ENCODE measurements at places on chromosomes 1 and 21. TPM values are rescaled to one million over a fixed set of nuclear protein-coding genes. Genes with fewer than 3 reads are reported as not detected.

PCP4L1 gene
- 1.1 TPM for total RNA-seq

PLXNA2 gene
- total RNA-seq = 66.0 TPM

DNA sequence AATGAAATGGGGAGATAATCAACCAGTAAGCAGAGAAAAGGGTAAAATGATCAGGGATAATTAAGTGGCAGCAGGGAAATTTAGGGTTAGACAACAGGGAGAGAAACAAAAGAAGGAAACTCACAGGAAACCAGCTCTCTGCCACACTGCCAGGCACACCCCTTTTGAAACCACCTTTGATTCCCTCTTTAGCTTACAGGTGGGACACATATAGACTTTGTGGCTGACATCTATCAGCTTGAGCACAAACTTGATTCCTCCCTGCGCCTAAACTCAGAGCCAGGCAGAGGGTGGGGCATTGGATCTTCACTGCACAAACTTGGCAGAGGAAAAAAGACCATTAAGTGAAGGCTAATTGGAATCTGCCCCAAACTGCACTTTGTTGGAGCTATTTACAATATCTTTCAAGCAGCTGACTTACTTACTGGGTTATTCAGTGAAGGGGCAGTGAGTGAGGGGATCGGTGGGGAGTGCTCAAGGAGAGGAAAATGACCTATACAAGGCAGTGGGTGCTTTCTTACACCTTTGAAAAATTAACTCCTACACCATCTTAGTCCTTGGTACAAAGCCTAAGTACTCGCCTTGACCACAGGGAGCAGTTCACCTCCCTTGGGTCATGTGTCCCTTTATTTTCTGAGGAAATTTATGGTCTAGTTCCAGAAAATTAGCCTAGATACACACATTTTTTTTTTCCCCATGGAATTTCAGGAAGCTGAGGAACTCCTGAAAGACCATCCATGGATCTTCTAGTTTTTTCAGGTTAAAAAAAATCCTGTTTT, 60.2 kb downstream of the PBX1 start:
- no peaks in the 10 kb centered on the region for H3K36me3 ChIP-seq
- H3K4me1 ChIP-seq = peaks cover 20% of the 10 kb centered on the region
- no peak overlapping the region for H3K27ac ChIP-seq
- DNase-seq = no peak
- H3K4me3 ChIP-seq = no peak overlapping the region

- no peak overlapping the region for H3K27ac ChIP-seq
- H3K36me3 ChIP-seq = no peaks in the 10 kb centered on the region
- H3K27me3 ChIP-seq = peaks cover 2% of the 10 kb centered on the region
- no peak overlapping the region for H3K4me3 ChIP-seq
- DNase-seq = no peak
These were observed 473.3 kb downstream of the MRPL39 start for GRCh38 chr21:25133939-25134338.

- H3K4me3 ChIP-seq = no peak overlapping the region
- peaks cover 2% of the 10 kb centered on the region for H3K27me3 ChIP-seq
These were observed 119.1 kb upstream of the ADAR start for GRCh38 chr1:154726896-154727753.

ITGB2 gene
- total RNA-seq = 0.91 TPM

DNA sequence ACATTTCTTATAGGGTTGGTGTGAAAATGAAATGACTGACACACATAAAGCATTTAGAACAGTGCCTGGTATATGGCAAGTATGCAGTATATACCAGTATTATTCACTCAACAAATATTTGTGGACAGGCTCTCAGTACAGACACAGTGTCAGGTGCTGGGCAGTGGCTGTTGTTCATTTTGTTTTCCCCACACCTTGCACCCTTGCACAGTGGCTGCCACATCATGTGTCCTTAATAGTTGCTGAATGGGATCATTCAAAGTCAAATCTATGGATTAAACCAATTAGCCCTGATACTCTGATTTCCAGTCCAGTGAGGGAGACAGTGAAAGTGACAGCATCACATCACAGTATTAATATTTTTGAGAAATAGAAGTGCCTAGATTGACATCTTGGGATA, 2.4 kb downstream of the SLAMF1 start:
- H3K4me1 ChIP-seq = peaks cover 7% of the 10 kb centered on the region
- no peak overlapping the region for H3K27ac ChIP-seq
- no peaks in the 10 kb centered on the region for H3K36me3 ChIP-seq
- H3K4me3 ChIP-seq = no peak overlapping the region
- H3K27me3 ChIP-seq = peaks cover 2% of the 10 kb centered on the region

- no peaks in the 10 kb centered on the region for H3K4me1 ChIP-seq
- no peak overlapping the region for H3K4me3 ChIP-seq
- DNase-seq = no peak
- no peak overlapping the region for H3K27ac ChIP-seq
- H3K27me3 ChIP-seq = no peaks in the 10 kb centered on the region
- no peaks in the 10 kb centered on the region for H3K36me3 ChIP-seq
These were observed 14.9 kb downstream of the CDA start for GRCh38 chr1:20603504-20604464.

DNA sequence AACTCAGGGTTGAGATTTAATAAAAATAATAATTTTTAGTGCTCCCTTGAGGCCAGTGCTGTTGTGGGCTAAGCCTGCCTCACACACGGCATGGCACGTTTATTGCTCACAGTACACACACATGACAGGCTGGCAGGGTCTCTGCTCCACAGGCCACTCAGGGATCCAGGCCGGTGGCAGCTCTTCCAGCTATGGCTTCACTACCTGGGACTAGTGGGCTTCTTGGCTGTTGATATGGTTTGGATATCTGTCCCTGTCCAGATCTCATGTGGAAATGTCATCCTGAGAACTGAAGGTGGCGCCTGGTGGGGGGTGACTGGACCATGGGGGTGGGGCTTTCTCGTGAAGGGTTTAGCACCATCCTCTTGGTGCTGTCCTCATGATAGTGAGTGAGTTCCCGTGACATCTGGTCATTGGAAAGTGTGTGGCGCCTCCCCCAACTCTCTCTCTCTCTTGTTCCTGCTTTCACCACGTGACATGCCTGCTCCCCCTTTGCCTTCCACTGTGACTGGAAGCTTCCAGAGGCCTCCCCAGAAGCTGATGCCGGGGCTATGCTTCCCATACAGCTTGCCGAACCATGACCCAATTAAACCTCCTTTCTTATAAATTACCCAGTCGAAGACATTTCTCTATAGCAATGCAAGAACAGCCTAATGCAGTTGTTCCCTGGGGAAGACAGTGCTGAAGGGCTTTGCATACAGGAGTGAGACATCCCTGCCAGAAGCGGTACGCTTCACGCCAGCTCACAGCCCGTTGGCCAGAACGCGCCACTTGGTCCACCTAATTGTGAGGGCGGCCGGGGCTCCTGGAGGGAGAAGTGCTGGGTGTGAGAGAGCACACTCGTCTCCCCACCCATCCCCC, 226.9 kb upstream of the C1orf174 start:
- H3K27me3 ChIP-seq = peaks cover 5% of the 10 kb centered on the region
- no peak overlapping the region for H3K4me3 ChIP-seq
- no peak overlapping the region for H3K27ac ChIP-seq
- no peak for DNase-seq
- H3K36me3 ChIP-seq = peaks cover 10% of the 10 kb centered on the region
- no peaks in the 10 kb centered on the region for H3K4me1 ChIP-seq

TMEM200B gene
- 5.8 TPM for total RNA-seq

GRCh38 chr1:182003953-182004586, 57.4 kb downstream of the ZNF648 start:
- H3K36me3 ChIP-seq = peaks cover 7% of the 10 kb centered on the region
- H3K27ac ChIP-seq = no peak overlapping the region
- H3K4me1 ChIP-seq = no peaks in the 10 kb centered on the region
- no peak overlapping the region for H3K4me3 ChIP-seq
- DNase-seq = no peak

DNA sequence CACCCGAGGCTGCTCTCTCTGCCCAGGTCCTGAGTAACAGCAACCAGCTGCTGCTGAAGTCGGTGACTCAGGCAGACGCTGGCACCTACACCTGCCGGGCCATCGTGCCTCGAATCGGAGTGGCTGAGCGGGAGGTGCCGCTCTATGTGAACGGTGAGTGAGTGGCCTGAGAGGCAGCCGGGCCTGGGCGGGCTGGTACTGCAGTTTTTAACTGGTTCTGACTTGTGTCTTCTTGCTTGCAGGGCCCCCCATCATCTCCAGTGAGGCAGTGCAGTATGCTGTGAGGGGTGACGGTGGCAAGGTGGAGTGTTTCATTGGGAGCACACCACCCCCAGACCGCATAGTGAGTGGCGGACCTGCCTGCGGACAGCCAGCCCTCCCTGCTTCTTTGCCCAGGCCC, 91.2 kb upstream of the CD1D start:
- peaks cover 9% of the 10 kb centered on the region for H3K27me3 ChIP-seq
- no peak overlapping the region for H3K27ac ChIP-seq
- peaks cover 13% of the 10 kb centered on the region for H3K4me1 ChIP-seq
- H3K4me3 ChIP-seq = no peak overlapping the region

TMEM269 gene
- total RNA-seq = 0.32 TPM

DNA sequence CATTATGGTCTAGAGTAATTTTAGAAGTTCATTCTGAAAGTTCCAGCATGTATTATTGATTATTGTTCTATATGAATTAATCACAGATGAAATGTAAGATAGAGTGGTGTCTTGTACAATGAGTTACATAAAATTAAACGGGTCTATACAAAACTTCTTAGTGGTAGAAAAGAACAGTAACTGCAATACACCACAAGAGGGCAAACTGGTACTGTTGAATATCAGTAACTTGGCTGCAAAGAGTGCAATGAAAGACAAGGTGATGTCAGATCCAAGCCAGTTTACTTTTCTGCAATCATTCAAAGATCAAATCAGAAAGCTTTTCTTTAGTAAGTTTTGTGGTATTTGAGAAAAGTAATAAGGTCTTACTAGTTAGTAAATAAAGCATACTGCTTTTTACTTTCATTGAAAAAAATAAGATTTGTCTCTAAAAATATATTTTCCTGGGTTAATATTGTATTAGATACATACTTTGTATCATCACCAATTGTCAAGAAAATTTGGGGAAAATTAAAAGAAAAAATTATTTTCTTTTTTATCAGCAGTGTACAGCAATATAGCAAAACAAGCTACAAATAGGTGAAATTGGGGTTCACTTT, 66.4 kb upstream of the BTG3 start:
- DNase-seq = no peak
- no peak overlapping the region for H3K27ac ChIP-seq
- no peak overlapping the region for H3K4me3 ChIP-seq
- no peaks in the 10 kb centered on the region for H3K27me3 ChIP-seq

ACTN2 gene
- total RNA-seq = 2.7 TPM

NOTCH2NLA gene
- 1.8 TPM for total RNA-seq

GRCh38 chr1:31926853-31927660, 11.1 kb downstream of the PTP4A2 start:
- peak overlapping the region; percentile 64 for H3K4me3 ChIP-seq
- H3K36me3 ChIP-seq = no peaks in the 10 kb centered on the region
- no peaks in the 10 kb centered on the region for H3K27me3 ChIP-seq
- DNase-seq = no peak
- H3K27ac ChIP-seq = peak overlapping the region; percentile 20

HCRTR1 gene
- not detected for total RNA-seq

PPFIA4 gene
- total RNA-seq = 74.7 TPM

GRCh38 chr21:46604975-46605766, at the start of gene S100B:
Gene S100B (minus strand): TSS chr21:46605082. CDS start chr21:46602415, 2,667 bp downstream.
- peak; percentile 43 for DNase-seq
- H3K27ac ChIP-seq = no peak within 1 kb of the TSS
- H3K4me3 ChIP-seq = no peak within 1 kb of the TSS
- peaks cover 3% of the 10 kb centered on the region for H3K4me1 ChIP-seq
- H3K36me3 ChIP-seq = peaks cover 4% of the 10 kb centered on the region

DNA sequence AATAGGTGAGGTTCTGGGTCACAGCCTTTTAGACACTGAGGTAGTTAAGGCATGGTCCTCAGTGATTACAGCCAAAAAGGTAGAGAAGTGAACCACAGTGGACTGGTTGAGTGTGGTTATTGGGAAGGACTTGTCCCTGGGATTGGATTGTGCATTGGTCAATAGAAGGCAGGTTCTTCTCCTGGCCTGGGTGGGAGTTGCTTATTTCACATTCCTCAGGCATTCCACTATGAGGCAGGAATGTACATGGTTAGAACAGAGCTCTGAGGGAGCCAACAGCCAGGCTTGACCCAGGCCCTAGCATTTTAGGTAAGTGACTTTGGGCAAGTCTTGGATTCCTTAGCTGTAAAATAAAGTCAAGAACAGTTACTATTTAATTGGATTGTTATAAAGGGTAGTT, 97.9 kb upstream of the MARK1 start:
- no peak overlapping the region for H3K27ac ChIP-seq
- no peaks in the 10 kb centered on the region for H3K27me3 ChIP-seq
- H3K4me3 ChIP-seq = no peak overlapping the region
- no peak for DNase-seq
